Neuronal stem cell (in vitro differentiated cells): ENCODE measurements at places on chromosomes 16 and 17.

- no peaks in the 10 kb centered on the region for H3K4me1 ChIP-seq
- no peaks in the 10 kb centered on the region for H3K27me3 ChIP-seq
- DNase-seq, result no peak
These were observed 84.6 kb downstream of the USP31 start for GRCh38 chr16:23064639-23065038.

DNA sequence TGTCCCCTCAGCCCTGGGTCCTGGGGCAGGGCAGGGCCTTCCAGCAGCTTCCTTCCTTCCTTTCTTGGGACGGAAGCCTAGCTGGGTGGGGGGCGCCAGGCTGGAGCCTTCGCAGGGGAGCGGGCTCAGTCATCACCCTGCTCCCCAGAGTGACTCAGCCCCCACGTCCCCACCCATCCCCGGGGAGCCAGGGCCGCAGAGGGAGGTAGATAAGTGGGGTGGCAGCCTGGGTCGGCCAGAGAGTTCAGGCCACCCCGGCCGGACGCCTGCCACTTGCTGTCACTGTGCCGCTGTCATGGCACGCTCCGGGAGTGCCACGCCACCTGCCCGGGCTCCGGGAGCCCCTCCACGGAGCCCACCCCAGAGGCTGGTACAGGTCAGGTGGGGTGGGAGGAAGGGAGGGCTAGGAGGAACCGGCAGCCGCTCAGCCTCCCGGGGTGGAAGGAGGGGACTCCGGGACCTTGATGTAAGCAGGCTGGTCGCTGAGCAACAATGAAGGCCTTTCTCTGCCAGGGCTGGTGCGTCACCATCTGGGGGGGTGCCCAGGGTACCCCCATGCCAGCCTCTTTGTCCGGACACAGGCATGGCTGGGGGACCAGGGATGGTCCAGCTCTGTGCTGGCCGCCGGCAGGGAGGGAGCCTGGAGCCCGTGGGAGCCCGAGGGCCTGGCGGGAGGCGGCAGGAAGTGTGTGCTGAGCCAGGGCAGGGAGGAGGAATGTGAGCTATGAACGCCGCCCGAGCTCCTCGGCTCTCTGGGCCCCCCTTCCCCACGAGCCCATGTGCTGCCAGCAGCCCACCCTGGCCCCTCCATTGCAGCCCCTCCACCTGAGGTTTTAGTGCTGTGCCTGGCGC, 6.6 kb downstream of the NHERF2 start:
- H3K4me3 ChIP-seq, result no peak overlapping the region
- H3K4me1 ChIP-seq, result peaks cover 22% of the 10 kb centered on the region
- H3K27ac ChIP-seq, result no peak overlapping the region
- no peaks in the 10 kb centered on the region for H3K27me3 ChIP-seq

- no peak overlapping the region for H3K4me3 ChIP-seq
- H3K4me1 ChIP-seq, result peaks cover 2% of the 10 kb centered on the region
- DNase-seq, result no peak
- H3K27me3 ChIP-seq, result no peaks in the 10 kb centered on the region
These were observed 13.8 kb upstream of the PLCG2 start for GRCh38 chr16:81765111-81765919.

DNA sequence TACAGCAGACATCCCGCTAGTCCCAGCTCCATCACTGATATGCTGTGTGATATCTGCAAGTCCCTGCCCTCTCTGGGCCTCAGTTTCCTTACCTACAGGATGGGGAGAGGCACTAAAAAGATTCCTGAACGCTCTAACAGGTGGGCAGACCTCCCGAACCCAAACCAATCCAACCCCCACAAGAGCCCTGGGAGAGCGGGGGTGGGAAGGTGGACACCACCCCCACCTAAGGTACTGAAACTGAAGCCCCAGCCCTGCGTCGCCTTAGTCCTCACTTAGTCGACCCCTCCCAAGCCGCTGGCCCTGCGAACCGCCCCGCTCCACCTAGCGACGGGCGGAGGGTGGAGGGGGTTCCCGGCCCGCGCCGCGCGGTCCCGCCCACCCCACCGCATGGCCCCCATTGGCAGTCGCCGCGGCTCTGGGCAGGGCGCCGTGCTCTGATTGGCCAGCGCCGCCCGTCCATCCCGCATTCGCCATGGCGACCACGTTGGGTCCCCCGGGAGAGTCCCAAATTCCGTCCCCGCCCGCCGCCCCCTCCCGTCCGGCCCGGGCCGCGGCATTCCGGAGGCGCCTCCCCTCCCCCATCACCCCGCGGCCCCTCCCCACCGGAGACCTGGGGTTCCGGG, 578 bp downstream of the CCDC102A start:
- H3K4me3 ChIP-seq, result peak overlapping the region; percentile 66
- peak overlapping the region; percentile 87 for H3K27ac ChIP-seq
- no peaks in the 10 kb centered on the region for H3K36me3 ChIP-seq
- peak; percentile 86 for DNase-seq
- peaks cover 39% of the 10 kb centered on the region for H3K4me1 ChIP-seq
- H3K27me3 ChIP-seq, result peaks cover 13% of the 10 kb centered on the region

GRCh38 chr17:20992987-20993862, 49.6 kb downstream of the USP22 start:
- peaks cover 14% of the 10 kb centered on the region for H3K4me1 ChIP-seq
- H3K4me3 ChIP-seq, result no peak overlapping the region
- H3K27ac ChIP-seq, result peak overlapping the region; percentile 13

DNA sequence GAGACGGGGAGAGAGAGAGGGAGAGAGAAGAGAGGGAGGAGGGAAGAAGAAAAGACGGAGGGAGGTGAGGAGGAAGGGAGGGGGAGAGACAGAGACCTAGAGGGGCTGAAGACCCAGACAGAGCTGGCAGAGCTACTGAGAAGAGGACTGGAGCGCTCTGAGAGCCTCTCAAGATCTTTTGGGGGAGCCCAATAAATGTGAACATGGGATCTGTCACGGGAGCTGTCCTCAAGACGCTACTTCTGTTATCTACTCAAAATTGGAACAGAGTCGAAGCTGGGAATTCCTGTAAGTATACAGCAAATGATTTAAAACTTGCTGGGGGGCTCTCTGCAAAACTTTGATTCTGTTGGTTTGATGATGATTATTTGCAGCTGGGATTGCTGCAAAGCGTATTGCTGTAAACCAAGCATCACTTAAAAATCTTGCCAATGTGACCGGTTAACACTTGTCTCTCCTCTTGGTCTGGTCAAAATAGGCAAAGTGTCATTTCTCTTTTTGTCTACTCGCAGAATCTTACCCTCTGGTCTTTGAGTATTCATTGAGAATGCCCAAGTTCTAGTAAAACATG, 344 bp downstream of the CNTNAP4 start:
- H3K36me3 ChIP-seq, result no peaks in the 10 kb centered on the region
- no peaks in the 10 kb centered on the region for H3K4me1 ChIP-seq
- no peak overlapping the region for H3K4me3 ChIP-seq
- no peaks in the 10 kb centered on the region for H3K27me3 ChIP-seq

- H3K36me3 ChIP-seq, result peaks cover 42% of the 10 kb centered on the region
- peaks cover 10% of the 10 kb centered on the region for H3K4me1 ChIP-seq
These were observed 257.5 kb downstream of the SEC14L1 start for GRCh38 chr17:77398274-77398673.
